ENCODE measurements at places on chromosomes 1 and 21.

DNA sequence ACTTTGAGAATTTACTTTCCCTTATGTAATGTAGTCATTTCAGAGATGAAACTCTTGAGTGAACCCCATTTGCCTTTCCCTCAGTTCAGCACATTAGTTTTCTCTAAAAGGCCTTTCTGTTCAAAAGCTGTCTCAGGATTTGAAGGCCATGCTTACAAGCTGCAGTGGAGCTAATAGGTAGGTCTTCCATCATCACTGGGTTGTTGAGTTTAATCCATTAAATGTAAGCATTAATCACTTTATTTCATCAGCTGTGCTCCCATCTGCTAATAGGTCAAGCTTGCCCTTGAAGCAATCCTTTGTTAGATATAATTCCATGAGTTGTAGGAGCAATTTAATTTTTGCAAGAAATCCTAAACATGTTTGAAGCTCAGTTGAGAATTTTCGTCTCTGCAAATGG, 422.2 kb upstream of the ZP4 start:
- DNase-seq: no peak

DNA sequence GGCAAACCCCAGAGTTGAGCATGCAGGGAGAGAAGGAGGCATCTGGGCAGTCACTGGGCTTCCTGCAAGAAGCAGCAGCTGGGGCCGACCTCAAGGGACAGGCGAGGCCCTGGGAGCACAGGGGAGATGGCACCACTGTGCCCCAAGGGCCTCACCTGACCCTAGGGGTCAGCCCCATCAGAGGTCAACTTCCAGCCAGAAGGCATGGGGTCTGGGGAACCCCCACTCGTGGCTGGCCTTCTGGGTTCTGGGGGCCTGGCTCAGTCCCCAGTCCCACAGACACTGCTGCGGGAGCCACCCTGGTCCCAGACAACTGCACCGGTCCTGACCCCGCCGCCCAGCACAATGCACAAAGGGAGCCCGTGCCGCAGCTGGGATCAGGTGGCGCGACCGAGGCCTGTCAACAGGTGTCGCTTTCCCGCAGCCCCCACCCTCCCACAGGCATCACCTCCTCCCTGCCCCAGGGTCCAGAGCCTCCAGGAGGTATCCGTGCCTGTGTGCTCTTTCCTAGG, 6.2 kb downstream of the WNT9A start:
- DNase-seq: no peak

- no peak for DNase-seq
Observed at GRCh38 chr1:12409681-12410080, 179.9 kb downstream of the VPS13D start.

DNA sequence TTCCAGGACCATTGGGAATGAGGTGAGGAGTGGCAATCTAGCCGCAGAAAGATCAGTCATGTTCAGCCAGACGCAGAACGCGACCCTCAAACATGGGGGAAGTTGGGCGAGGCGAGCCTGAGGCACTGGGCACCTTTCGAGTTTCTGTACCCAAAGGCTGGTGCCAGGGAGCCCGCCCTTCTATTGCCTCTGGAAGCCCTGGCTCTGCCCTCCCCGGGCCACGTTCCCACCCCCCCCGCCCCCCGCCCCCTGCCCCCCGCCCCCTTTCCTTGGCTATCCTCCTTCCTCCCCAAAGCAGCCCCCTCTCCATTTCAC, 2.2 kb upstream of the ZBTB7B start:
- DNase-seq: no peak

- no peak for DNase-seq
Observed at GRCh38 chr1:32695098-32695904, 7.3 kb downstream of the SYNC start.

DNA sequence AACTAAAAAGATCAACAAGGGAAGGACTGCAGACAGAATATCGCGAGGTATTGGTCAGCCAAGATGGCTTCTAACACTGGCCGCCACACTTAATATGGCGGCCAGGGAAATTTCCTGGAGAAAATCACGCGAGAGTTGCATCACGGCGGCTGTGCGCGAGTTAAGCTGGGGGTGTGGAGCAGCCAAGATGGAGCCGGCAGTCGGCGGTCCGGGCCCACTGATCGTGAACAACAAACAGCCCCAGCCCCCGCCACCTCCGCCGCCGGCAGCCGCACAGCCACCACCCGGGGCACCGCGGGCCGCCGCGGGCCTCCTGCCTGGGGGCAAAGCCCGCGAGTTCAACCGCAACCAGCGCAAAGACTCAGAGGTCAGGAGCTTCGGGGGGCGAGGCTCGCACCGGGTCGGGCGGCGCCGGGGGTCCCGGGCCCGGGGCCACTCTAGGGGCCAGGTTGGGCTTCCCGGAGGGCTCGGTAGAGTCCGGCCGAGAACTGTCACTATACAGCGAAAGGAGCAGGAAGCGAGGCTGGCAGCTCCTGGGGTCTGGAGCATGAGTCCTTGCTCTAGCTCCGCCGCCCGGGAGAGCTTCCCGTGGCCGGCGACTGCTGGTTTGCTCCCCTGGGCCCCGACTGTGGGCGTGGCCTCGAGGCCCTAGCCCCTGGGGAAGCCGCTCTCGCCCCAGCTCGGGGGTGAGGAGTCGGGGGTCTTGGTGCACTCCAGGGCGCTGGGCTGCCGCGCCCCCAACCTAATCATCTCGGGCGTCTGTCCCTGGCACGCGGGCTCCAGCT, at the start of gene STRIP1:
STRIP1 (plus strand) TSS at position 174 of the 785 bp plus-strand sequence; CDS start at position 188, 14 bp downstream.
- DNase-seq: peak; percentile 89

- DNase-seq: no peak
Observed at GRCh38 chr1:160346958-160347357, 3.8 kb downstream of the NCSTN start.

GRCh38 chr1:204459706-204460105, 34.9 kb downstream of the PIK3C2B start:
- DNase-seq: no peak

- no peak for DNase-seq
Observed at GRCh38 chr1:17365293-17365692, 6.7 kb upstream of the PADI6 start.

DNA sequence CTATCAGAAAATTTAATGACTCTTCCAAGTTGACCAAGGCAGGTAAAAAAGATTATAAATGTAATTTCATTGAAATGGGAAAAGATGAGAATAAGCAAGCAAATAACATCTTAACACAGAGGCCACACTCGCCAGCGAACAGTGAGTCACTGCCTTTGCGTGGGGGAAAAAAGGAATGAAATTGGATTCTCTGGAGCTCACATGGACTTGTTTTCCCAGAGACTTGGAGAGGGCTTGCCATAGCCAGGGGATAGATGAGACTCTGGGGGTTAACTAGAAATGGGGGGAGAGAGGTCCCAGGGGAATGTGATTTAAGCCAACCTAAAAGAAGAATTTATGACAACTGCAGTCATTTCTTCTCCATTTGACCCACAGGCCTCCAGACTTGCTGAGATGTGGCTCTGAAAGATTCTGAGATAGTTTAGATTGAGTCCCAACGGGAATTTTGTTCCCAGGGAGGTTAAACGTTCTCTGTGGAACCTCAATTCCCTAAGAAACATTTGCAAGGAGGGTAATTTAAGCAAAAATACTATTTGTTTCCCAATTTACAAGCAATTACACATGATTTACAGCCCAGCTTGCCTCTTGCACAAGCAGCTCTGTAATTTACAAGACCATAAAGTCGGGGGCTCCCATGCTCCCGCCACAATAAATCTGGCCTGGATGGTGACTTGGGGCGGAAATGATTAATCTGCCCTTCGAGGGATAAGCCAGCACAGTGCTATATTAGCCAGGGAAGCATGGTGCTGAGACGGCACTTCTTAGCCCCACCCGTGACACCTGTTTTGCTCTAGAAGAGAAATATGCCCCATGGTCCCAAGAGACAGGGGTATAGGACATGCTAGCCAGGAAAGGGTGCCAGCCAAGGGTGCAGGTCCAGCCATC, 68.8 kb downstream of the GRIK3 start:
- no peak for DNase-seq

DNA sequence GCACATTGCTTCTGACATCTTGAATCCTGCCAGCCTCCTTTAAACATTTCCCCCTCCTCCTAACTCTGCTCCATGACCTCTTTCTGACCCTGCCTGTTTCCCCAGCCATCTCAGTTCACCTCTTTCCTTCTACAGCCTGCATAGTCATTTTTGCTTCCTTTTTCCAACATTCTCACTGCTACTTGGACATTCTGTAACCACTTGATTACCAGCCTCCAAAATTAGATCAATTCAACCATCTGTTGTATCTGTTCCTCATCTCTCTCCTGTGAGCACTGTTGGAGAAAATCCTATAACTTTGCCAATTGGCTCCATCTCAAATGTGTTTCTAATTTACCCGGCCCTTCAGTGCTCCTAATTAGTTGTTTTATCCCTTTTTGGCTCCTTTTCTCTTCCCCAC, 27.5 kb upstream of the GPR88 start:
- no peak for DNase-seq

GRCh38 chr1:24502065-24502708, 449 bp upstream of the RCAN3 start:
- peak; percentile 40 for DNase-seq

GRCh38 chr1:229251185-229251584, 19.7 kb upstream of the RAB4A start:
- DNase-seq: no peak

GRCh38 chr1:114318961-114319360, 165.3 kb upstream of the SYT6 start:
- DNase-seq: no peak
